Activated CD8-positive, alpha-beta memory T cell treated with anti-CD3 and anti-CD28 coated beads for 48 hours (primary cell): ENCODE measurements at places on chromosomes 3 and 15.

- no peak for DNase-seq
These were observed 59.0 kb upstream of the PRR23E start for GRCh38 chr3:127133971-127134370.

DNA sequence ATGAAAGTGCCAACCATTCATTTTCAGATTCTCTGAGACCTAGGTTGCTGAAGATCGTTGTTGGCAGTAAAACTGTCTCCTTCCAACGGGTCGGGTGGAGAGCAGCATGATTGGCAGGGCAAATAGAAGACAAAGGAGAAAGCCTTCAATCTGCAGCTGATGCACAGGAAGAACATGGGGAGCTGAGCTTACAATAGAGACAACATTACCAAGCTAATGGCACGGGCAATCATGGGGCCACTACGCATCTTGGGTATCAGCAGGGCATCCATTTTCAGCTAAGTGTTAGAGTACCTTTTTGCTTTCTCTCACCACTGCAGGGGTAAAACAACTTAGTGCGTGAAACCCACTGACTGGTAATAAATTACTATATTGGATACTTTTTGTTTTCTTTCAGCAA lies 114.8 kb downstream of the WDR72 start:
- DNase-seq, result no peak

DNA sequence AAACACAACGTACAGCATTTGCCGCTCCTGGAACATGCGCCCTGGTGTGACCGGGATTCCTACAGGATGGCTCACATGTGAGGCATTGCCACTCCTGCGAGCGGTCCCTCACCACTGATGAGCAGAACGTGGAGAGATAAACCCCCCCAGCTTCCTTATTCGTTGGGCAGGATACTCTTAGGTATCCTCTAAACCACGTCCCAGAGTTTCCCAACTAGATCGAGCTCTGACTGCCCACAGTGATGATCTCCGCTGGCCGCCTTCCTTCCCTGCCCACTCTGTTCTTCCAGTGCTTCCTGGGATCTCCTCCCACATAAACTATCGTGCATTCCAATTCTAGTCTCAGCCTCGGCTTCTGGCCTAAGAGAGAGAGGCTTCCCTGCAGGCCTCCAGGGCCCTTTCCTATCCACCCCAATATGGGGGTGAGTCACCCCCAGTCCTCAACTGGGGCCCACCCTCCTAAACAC lies 91.8 kb downstream of the TOP2B start:
- no peak for DNase-seq

- no peak for DNase-seq
These were observed 307.2 kb downstream of the KCNH8 start for GRCh38 chr3:19455546-19455945.

DNA sequence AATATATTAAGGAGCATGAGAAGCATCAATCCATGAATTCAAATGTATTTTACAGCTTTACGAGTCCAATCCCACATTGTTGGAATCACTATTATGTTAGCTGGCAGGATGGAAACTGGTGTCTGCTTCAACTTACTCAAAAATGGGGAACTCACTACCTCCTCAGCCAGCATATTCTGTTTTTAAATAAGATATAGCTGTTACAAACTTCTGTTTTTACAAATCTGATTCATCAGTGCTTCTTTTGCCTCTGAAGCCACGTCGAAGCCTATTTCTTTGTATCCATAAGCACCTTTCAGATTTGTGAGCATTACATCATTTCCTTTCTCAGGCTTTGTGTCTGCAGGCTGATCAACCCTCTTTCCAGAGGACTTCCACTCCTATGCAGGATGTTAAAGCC lies 105.9 kb downstream of the TPRG1 start:
- no peak for DNase-seq

DNA sequence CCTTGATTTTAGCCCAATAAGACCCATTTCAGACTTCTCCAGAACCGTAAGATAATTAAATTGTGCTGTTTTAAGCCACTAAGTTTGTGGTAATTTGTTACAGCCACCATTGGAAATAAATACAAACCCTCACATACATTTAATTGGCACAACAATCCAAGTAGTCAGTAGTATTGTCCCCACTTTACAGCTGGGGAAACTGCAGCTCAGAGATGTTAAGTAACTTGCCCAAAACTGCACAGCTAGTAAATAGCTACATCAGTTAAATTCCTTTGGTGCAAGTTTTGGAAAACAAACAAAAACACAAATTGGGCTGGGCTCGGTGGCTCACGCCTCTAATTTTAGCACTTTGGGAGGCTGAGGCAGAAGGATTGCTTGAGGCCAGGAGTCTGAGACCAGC lies 13.3 kb upstream of the IREB2 start:
- no peak for DNase-seq

GRCh38 chr15:70538278-70538677 lies 225.1 kb downstream of the UACA start:
- no peak for DNase-seq

DNA sequence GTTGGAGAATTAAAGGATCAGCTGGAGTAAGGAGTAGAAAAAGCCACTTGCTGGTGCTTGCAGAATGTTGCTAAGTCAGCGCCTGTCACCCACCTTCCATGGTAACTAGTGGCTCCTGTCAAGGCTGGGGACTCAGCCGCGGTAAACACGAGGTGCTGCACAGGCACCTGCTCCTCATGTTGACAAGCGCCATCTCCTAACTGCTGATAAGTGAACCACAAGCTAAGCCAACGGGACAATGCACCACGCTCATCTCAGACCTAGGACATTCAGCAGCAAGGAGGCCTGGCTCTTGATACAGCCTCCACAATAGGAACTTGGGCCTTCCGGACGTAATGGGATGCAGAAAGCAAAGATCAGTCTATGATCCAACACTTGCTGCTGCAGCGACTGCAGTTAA lies 264.4 kb downstream of the OCA2 start:
- DNase-seq, result no peak

- DNase-seq, result no peak
These were observed 263 bp downstream of the ST8SIA2 start for GRCh38 chr15:92393980-92394308.

DNA sequence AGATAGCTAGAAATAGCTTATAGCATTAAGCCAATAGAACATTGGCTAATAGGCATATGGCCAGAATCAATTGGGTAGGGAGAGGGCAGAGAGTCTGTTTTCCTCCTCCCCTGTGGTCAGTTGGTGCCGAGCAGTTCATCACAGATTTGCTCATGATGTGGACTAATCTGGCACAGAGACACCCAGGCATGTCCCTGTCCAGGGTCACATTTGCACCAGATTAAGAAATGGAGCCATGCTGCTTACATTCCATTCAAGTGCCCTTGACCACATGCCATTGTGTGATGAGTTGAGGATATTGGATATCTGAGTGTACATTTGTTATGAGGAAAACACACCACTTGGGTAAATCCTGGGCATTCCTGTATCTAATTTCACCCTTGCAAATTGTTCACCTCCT lies 53.4 kb downstream of the USP13 start:
- DNase-seq, result no peak

GRCh38 chr15:100125401-100126191 lies 216.2 kb downstream of the ADAMTS17 start:
- DNase-seq, result no peak

DNA sequence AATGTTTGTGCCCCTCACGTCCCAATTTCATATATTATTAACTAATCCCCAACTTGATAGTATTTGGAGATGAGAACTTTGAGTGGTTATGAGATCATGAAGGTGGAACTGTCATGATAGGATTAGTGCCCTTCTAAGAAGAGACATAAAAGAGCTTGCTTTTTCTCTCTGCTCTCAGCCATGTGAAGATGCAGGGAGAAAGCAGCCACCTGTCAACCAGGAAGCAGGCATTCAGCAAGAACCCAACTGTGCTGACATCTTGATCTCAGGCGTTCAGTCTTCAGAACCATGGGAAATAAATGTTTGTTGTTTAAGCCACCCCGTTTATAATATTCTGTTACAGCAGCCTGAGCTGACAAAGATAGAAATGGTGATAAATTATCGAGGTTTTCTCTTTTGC lies 278.7 kb upstream of the KCNMB2 start:
- no peak for DNase-seq

DNA sequence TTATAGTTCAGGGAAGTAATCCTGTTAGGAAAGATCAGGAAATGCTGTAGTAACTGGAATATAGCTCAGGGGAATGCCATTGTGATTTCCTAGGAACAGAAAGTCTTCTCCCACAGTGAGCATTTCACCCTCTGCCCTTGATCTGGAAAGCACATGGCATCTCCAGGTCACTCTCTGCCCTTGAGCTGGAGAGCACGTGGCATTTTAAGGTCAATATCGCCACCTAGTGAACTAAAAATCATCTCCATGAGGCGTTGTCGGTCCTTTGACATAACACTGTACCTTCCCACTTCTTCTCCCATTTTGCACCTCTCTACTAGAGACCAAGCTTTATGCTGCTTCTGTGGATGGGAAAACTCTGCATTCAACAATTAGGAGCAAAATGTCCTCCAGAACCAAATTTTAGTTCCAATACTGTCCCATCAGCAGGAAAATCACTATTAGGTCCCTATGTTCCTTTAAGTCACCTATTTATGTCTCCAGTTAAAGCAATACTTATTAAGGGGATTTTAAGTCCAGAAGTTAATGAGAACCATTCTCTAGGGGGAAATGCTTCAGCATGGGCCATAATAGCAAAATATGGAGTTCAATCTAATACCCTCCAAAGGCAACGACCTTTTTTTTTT lies 54.7 kb upstream of the GK5 start:
- no peak for DNase-seq

- DNase-seq, result no peak
These were observed 18.8 kb upstream of the GOLGA8J start for GRCh38 chr15:30063835-30064546.

DNA sequence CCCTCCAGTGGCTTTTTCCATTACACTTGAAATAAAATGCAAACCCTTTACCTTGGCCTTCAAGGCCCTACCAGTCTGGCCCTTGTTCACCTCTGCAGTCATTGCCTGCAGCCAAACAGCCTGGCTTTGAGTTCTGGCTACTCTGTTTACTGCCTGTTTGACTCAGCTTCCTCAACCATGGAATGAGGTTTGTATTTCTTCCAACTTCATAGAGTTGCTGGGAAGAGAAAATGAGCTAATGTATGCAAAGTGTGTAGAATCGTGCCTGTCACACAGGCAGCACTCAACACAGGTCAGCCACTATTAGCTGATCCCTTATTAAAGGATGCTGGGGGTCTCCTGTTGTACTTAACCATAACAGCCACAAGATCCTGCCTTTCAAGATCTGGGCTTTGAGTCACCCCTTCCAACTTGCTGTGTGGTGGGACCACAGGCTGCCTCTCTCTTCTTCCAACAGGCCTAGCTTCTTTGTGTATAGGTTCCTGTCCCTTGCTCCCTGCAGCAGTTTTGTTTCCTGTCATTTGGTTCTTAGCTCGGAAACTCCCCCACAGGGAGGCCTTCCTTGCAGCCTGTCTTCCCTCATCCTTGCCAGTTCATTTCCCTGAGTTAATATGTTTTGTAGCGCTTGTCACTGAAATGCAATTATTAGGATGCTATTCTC lies 6.4 kb downstream of the MED12L start:
- no peak for DNase-seq
